ENCODE measurements at places on chromosomes 6 and 20. TPM values are rescaled to one million over a fixed set of nuclear protein-coding genes. Genes with fewer than 3 reads are reported as not detected.

DNA sequence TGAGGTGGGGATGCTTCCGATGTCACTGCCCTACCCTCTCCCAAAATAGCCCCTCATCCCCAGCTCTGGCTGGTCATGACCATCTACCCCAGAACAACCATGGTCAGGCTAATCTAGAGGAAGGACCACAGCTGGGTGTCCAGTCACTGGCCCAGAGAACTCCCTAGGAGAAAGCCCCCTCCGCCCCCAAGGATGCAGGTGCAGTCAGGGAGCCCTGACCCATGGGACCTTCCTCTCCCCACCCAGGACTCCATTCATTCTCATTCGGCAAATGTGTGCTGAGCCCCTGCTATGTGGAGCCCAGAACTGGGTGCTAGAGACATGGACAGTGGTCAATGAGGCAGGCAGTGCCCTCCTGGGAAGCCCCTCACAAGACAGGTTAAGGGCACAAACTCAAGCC is 60.5 kb downstream of the JPH2 start:
- no peak for DNase-seq

- DNase-seq = no peak
These were observed 122.2 kb downstream of the COL19A1 start for GRCh38 chr6:69988458-69989126.

DNA sequence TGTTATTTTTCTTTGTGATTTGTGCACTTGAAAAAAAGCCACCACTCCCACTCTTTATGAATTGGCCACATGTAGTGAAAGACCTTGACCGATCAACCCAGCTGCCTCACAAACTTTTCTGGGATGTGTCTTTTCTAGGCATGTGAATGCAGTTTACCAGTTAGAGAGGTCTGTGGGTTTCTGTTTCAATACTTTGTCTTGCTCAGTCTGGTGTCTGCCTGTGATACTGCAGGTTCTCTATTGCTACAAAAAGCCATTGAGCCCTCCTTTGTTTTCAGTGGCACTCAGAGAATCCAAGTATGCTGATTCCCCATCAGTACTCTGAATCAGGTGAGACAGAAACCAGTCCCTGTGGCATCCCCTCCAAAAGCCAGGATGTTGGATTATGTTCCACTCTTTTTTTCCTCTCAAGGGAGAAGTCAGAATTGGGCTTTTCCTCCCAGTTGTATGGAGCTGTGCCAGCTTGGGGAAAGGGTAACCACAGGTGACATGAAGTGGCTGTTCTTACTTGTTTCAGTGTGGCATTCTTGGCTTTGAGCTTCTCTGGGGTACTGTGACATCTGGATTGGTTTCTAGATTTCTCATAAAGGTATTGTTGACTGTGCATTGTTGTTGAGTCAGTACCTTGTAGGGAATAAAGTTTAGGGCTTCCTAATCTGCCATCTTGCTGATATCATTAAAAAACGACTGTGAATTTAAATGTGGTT is 26.3 kb upstream of the ZFP64 start:
- no peak for DNase-seq

- no peak for DNase-seq
These were observed 84.8 kb upstream of the MPC1 start for GRCh38 chr6:166467436-166468000.

DNA sequence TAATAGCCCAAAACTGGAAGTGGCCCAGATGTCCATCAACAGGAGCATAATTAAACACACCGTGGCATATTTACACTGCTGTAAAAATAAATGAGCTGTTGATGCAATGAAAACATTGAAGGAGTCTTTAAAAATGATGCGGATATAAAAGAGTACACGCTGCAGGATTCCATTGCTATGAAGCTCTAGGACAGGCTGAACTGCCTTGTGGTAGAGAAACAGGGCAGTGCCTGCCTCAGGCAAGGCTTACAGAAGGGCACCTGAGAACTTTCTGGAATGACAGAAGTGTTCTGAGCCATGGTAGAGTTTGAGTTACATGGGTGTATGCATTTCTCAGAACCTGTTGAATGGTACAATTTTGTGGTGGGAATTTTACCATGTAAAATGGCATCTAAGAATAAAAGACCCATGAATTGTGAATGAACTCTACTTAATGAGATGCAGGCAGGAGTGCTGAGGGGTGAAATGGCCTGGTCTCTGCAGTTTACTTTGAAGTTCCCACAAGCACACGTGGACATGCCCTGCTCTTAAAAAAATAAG is 45.3 kb upstream of the RIN2 start:
- DNase-seq = no peak

- no peak for DNase-seq
These were observed 112.4 kb downstream of the TIAM2 start for GRCh38 chr6:155107432-155108069.

DNA sequence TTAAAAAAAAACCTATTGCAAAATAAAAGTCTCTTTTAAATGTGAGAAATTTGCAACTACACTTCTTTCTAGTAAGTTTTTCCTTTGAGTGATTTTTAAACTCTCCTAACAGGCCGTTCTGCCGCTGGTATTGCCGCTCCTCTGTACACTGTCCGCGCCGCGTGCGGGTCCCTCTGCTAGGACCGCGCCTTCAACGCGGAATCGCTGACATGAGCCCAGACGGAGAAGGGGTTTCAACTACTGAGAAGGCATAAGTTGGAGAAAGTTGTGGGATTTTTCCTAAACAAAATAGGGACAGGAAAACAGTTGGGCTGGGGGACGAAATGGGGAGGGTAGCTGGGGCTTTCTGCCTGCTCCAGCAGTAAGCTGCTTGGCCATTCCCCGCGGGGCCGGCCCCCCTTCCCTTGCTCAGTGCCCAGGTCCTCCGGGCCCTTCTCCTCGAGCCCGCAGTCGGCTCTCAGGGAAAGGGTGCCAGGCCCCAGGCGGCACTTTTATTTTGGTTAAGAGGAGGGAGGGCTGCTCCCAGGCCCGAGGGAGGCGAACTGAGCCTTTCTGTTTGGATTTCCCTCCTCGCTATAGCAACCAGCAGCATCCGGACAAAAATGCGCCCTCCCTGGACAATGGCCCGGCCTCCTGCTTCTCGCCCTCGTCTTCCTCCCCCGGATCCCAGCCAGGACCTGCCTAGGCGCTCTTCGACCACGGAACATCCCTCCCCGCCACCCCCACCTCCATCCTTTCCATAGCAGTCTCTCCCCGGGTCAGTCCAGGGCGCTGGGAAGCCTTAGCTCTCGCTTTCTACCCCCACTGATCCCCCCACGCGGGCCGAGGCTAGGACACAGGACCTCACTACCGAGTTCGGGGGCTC is 6.8 kb upstream of the POU3F2 start:
- DNase-seq = peak; percentile 53

The ID4 gene
- total RNA-seq = 132 TPM

Measured in occipital lobe (tissue), 3 donors.